ENCODE measurements at places on chromosomes 12 and 14.
A peak's percentile ranks its signal among the peaks of the same experiment; 100 is the strongest.

DNA sequence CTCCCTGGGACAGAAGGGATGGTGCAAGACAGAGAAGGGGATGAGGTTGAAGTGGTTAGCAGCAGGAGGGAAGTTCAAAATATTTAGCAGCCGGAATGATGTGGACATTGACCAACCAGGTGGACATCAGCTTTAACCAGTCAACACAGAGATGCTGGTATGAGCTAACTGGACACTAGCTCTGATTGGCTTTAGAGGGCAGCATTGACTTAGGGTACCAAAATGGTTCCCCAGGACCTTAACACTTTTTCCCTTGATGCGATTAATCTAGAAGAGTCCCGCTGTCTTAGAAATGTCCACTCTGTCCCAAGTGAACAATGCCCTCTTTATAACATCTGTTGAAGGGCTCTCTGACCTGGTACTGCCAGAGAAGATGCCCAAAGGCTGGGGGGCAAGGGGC, 134.0 kb upstream of the GSC start:
- no peak for DNase-seq

DNA sequence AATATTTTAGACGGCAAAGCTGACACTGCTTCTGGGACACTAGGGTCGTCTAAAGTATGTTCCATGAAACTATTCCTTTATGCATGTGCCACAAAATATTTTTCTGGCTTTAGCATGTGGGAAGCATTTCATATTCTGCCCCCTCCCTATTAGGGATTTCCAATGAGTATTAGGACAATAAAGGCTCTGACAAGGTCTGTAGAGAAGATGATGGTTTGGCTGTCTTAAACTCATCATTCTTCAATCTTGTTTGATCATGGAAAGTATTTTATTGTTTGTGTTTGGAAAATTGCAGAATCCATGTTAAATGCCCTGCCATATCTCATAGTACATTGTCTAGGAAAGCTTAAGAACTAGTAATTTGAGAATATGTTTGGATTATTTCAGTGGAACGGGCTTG, 22.8 kb downstream of the SERPINA1 start:
- DNase-seq: no peak

GRCh38 chr12:107571492-107571891, 114.1 kb upstream of the PWP1 start:
- no peak for DNase-seq

DNA sequence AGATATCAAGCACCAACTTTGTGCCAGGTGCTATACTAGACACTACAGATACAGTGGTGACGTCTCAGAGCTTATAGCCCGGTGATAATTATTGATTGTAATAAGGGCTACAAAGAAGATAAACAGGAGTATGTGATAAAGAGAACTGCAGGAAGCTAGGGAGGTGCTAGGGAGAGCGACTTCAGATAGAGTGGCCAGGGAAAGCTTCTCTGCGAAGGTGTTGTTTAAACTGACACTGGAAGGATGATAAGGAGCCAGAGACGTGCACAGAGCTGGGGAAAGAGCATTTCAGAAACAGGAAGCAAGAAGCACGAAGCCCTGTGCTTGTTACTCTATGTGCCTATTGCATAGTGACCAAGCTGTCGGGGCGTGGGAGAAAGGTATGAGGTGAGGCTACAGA, 48.1 kb upstream of the OTX2 start:
- DNase-seq: no peak

DNA sequence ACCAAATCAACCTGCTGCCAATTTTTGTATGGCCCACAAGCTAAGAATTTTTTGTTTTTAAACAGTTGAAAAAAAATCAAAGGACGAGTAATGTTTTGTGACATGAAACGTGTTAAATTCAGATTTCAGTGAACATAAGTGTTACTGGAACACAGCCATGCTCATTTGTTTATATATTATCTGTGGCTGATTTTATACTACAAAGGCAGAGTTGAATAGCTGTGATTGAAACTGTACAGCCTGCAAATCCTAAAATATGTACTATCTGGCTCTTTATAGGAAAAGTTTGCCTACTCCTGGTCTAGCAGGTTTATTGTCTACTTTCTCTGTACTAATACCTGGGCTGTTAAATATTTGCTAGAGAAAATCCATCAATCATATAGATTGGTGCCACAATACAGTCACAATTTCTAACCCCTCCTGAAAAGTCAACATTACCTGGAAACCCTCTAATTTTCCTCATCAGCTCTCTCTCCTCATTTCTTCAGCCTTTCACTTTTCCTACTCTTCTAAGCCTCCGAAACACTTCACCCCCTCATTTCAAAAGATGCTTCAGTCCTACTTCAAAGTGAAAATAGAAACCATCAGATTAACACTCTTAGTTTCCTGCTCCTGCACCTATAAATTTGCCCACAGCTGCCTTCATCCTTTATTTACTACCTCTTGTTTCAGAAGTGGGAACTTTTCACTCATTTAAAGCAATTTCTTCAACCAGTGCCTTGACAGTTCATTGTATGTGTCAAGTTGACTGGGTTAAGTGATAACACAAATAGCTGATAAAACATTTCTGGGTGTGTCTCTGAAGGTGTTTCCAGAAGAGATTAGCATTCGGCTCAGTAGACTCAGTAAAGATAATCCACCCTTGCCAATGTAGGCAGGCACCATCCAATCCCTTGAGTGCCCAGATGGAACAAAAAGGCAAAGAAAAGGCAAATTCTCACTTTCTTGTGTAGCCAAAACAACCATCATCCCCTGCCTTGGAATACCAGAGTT, 18.0 kb upstream of the C2CD5 start:
- no peak for DNase-seq

- no peak for DNase-seq
Observed at GRCh38 chr12:50551866-50552265, 47.1 kb downstream of the DIP2B start.

DNA sequence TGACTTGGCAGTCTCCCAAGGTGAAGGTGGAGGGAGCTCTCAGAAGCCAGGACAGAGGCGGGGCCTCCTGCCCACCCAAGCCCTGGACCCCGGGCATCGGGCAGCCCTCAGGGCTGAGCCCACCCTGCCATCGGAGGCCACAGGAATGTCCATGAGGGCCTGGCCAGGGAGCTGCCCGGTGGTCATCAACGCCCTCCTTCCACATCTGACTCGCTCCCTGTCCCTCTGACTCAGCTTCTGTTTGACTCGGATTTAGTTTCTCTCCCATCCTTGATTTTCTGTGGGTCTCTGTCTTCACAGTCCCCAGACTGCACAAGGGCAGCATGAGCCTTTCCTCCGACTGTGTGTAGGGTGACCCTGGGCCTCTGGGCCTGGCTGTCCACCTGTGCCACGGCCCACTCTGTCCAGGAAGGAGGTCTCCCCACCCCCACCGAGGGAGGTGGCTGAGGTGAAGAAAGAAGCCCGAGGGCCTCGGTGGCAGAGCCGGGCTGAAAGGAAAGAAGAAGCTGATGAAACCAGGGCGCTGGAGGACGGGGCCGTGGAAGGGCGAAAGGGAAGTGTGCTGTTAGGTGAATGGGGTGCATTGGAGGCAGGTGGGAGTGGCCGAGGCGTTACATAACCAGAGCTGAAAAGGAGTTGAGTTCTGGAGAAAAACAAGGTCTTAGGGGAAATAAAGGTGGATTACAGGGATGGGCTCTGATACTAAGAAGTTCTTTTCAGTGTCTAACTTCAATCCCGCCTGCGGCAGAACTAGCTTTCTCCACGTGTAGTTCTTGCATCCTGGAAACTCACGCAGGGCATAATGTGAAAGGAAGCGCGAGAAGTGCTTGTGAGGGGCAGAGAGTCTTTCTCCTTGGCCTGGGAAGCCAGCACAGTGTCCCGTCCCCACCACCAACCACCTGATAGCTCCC, 16.7 kb upstream of the TMEM106C start:
- no peak for DNase-seq

DNA sequence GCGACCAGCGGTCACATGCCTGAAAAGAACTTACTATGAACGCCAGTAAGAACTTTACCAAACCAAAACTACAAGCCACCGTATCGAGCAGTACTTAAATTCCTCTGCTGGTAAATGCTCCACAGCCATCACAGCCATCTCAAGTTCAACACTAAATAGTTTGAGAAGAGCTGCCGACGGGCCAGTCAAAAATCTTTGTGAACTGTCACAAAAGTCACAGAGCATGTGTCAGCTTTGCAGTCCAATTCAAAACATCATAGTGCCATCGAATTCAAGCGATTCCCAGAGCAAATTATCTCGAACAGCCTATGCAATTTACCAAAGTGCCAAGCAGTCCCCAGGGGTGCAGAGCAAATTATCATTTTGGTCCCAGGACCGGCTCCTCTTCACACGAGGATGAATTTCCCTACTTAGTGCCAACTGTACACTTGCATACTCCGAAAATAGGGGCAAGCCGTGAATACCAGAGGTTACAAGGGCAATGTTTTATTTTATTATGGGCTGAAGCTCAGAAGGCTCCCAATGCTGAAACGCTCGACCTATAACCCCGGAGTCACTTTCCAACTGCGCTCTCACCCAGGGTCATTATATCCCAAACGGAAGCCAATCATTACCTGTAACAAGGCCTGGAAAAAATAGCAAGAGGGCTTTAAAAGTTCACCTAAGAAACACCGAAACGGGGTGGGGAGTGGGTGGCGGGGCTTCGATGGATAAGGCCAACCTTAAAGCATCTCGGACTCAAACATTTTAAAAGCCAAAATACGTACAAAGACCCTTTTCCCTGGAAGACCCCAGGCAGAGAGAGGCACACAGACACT, 1.1 kb downstream of the LRP6 start:
- DNase-seq: peak; percentile 60

GRCh38 chr12:41515953-41516352, 327.8 kb downstream of the PDZRN4 start:
- no peak for DNase-seq

- DNase-seq: no peak
Observed at GRCh38 chr14:35576260-35576659, 42.3 kb downstream of the INSM2 start.

GRCh38 chr14:75794615-75795038, 133.6 kb downstream of the TTLL5 start:
- no peak for DNase-seq

GRCh38 chr14:53391156-53391555, 238.0 kb upstream of the DDHD1 start:
- DNase-seq: no peak

DNA sequence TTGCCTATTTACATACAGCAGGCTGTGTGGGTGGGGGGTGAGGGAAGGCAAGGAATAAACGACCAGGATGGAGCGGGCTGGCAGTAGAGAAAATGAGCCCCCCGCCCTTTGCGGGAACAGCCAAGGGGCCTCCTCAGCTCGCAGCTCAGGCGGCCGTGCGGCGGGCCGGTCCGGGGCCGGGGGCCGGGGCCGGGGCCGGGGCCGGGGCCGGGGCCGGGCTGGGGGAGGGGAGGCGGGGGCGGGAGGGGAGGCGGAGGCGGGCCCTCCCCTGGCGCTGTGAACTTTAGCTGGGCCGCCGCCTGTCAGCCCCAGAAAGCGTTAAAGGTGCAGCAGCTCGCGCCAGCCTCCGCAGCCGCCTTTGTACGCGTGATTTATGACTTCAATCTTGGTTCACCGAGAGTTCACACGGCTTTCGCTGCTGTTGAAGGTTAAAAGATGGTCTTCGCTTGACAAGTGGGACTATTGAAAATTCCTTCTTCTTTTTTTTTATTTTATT, 28.8 kb downstream of the HOXC4 start:
- peak; percentile 69 for DNase-seq

DNA sequence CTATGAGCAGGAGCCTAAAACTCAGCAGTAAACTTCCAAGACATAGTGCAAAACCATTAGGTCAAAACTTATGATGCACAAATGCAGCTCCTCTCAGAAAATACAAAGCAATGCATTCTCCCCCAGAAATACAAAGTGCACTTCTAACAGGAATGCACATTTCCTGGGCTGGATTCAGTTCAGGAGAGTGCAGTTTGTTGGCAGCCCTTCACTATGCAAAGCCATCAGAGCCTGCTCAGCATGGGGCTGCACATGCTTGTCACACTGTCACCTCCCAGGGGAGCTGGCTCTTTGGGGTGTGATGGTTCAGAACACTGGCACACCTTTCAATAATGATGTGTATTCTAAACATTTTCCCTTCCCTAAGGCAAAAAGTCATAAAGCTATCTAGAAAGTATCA, 110.4 kb downstream of the KCNK10 start:
- DNase-seq: no peak

DNA sequence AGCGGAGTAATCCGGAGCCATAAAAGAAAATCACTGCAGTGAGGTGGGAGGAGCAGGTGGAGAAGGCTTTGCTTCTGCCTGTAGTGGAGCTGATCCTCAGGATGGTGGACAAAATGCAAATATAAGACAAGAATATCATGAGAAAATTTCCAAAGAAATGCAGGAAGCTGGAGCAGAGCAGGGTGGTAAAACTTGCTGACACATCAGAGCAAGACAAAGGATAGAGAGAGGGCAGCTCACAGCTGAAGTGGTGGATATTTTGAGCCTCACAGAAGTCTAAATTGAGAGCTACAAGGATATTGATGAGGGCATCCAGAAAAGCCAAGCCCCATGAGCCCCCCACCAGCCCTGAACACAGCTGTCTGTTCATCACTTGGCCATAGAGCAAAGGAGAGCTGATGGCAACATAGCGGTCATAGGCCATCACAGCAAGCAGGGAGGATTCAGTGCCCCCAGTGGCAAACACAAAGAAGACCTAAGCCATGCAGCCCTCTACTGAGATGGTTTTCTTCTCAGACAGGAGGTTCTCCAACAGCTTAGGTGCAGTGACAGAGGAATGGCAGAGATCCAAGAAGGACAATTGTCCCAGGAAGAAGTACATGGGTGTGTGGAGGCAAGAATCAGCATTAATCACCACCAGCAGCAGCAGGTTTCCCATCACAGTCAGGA, 30.0 kb upstream of the ANP32D start:
- no peak for DNase-seq

DNA sequence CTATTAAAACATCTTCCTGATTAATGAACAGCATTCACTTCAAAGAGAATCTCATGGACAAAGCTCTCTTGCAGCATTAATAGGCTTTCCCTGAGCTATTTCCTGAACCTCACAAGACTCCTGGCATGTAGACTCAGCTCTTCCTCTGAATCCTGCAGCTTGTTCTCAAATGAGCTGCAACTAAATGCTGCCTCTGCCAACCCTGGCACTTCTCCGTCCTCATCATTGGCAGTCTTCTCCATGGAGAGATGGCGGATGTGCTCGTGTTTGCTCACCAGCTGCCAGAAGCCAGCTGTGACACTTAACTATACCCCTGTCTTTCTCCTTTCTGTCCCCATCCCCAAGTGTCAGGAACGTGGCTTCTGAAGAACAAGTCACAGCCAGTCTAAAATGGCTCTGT, 232.1 kb downstream of the FOXN3 start:
- DNase-seq: peak; percentile 14

- DNase-seq: peak; percentile 82
Observed at GRCh38 chr12:119679081-119679480, 11.1 kb downstream of the PRKAB1 start.

- no peak for DNase-seq
Observed at GRCh38 chr12:96434107-96434506, 33.9 kb upstream of the CDK17 start.

- DNase-seq: no peak
Observed at GRCh38 chr12:93468008-93468371, 676 bp downstream of the MRPL42 start.

All from NCI-H1092 treated with DMSO at 0.1 percent for 48 hours (cell line).